ENCODE measurements at places on chromosomes 5 and 9.

DNA sequence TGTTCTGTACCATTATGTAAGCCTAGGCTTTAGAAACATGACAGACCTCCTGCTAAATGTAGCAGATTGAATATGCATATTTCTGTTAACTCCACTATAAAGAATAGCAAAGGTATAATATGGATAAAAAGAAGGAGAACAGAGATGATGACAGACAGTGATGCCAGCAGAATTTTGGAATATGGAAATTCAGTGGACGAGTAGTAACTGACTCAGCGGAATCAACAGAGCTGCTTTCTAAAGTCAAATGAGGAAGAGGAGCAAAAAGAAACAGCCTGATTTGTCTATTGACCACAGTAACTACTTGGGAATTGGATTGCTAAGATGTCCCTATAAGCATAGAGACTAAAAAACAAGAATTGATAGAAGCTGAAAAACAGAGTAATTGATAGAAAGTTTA is 8.0 kb downstream of the GPR21 start:
- H3K27me3 ChIP-seq = no peaks in the 10 kb centered on the region
- peaks cover 7% of the 10 kb centered on the region for H3K4me1 ChIP-seq
- no peak for DNase-seq

DNA sequence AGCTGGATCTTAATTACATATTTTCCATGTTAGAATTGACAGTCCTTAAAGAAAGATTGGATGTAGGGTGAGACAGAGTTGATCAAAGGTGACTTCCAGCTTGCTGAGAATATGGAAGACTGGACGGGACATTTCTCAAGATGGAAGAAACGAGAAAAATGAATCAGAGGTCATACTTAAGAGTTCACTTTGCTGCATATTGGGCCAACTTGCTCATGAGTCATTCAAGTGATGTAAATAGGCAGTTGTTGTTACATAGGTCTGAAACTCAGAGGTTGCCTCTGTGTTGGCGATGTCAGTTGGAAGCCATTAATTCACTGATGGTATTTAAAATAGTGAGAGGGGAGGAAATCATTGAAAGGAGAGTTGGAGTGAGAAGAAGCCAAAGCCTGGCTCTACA is 132.8 kb downstream of the CD180 start:
- peaks cover 17% of the 10 kb centered on the region for H3K4me1 ChIP-seq
- no peak overlapping the region for H3K4me3 ChIP-seq
- H3K27me3 ChIP-seq = no peaks in the 10 kb centered on the region
- no peak for DNase-seq

DNA sequence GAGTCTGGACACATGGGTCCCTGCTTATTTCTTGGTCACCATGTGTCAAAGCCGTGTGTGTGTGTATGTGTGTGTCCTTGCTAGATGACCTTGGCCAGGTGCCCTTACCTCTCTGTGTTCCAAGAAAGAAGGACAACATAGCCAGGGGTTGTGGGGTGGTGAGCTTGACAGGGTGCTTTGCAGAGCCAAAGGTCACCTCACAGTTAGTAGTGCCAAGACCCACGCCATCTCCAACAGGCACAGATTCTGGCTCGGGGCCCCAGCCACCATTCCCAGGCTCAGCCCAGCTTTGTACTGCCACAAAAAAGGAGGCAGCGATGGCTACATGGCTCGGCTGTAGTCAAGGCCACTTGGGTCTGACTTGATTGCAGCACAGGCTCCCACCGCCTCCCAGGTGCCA is 39.5 kb downstream of the CXXC5 start:
- no peak for DNase-seq
- peaks cover 5% of the 10 kb centered on the region for H3K36me3 ChIP-seq
- no peaks in the 10 kb centered on the region for H3K27me3 ChIP-seq
- peaks cover 22% of the 10 kb centered on the region for H3K4me1 ChIP-seq

- DNase-seq = no peak
- no peaks in the 10 kb centered on the region for H3K27me3 ChIP-seq
- no peaks in the 10 kb centered on the region for H3K4me1 ChIP-seq
- H3K27ac ChIP-seq = no peak overlapping the region
These were observed 23.6 kb downstream of the TICAM2 start for GRCh38 chr5:115578657-115579056.

DNA sequence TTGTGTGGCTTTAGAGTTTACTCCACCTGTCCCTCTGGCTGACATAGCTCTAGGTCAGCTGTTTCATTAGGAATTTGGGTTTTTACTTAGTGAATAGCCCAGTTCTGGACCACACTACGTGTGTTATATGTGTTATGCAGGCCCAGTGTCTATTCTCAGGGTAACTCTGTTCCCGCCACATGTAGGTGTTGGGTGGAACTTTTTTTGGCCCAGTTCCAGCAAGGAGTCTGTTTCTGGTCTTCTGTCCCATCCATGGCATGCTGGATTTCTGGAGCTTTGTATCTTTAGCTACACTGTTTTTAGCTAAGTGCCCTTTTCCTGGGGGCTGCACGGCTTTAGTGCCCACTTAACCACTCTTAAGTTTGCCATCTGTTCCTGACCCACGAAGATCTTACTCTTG is 15.5 kb downstream of the RMI1 start:
- no peaks in the 10 kb centered on the region for H3K27me3 ChIP-seq
- no peak overlapping the region for H3K27ac ChIP-seq
- no peaks in the 10 kb centered on the region for H3K36me3 ChIP-seq

GRCh38 chr5:27396998-27397397 is 358.6 kb upstream of the CDH9 start:
- no peak overlapping the region for H3K4me3 ChIP-seq
- DNase-seq = no peak
- no peaks in the 10 kb centered on the region for H3K4me1 ChIP-seq
- H3K27me3 ChIP-seq = no peaks in the 10 kb centered on the region
- peaks cover 5% of the 10 kb centered on the region for H3K36me3 ChIP-seq

DNA sequence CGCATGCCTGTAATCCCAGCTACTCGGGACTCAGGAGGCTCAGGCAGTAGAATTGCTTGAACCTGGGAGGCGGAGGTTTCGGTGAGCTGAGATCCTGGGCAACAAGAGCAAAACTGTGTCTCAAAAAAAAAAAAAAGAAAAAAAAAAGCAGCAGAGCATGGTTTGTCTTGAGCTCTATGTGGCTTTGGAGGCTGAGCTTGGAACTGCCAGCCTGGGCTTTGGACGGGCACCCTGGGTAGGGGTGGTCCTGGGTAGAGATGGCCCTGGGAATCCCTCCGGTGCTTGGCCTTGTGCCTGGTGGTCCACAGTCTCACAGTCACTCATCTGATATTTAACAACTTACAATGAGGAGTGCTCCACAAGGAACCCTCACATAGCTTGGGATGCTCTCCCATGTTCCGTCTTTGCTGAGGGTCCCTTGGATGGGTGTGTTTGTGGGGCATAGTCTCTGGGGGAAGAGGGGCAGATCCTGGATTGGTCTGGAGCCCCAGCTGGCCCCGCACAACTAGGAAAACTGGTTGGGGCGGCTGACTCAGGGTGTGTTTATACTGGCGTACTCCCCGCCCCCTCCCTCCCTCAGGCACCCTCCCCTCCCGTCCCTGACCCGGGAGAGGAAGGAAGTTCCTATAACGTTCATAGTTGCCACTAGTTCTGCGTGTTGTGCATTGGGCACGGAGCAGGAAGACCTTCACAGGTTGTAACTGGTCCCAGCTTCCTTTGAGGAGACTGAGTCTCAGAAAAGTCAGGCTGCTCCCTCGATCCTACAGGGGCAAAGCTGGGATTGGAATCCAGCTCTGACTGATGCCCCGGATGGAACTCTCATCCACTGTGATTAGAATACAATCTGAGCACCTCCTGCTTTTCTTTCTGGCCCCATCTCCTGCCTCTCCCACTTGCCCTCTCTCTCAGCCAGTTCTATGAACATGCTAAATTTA is 11.2 kb downstream of the IER5L start:
- peak overlapping the region; percentile 91 for H3K27ac ChIP-seq
- peaks cover 45% of the 10 kb centered on the region for H3K4me1 ChIP-seq
- no peaks in the 10 kb centered on the region for H3K27me3 ChIP-seq
- no peaks in the 10 kb centered on the region for H3K36me3 ChIP-seq
- peak overlapping the region; percentile 41 for H3K4me3 ChIP-seq

- peaks cover 6% of the 10 kb centered on the region for H3K36me3 ChIP-seq
- peaks cover 3% of the 10 kb centered on the region for H3K4me1 ChIP-seq
- H3K4me3 ChIP-seq = no peak overlapping the region
These were observed 42.0 kb downstream of the CRB2 start for GRCh38 chr9:123397975-123398374.
